ENCODE measurements at places on chromosomes 12 and 14. TPM values are rescaled to one million over a fixed set of nuclear protein-coding genes. Genes with fewer than 3 reads are reported as not detected.

Gene TNS2
- 11.1 TPM for total RNA-seq

Gene JAG2
- 31.7 TPM for total RNA-seq

Gene GLT1D1
- 8.9 TPM for total RNA-seq

- no peak for DNase-seq
These were observed 21.5 kb downstream of the RASSF9 start for GRCh38 chr12:85814741-85815140.

DNA sequence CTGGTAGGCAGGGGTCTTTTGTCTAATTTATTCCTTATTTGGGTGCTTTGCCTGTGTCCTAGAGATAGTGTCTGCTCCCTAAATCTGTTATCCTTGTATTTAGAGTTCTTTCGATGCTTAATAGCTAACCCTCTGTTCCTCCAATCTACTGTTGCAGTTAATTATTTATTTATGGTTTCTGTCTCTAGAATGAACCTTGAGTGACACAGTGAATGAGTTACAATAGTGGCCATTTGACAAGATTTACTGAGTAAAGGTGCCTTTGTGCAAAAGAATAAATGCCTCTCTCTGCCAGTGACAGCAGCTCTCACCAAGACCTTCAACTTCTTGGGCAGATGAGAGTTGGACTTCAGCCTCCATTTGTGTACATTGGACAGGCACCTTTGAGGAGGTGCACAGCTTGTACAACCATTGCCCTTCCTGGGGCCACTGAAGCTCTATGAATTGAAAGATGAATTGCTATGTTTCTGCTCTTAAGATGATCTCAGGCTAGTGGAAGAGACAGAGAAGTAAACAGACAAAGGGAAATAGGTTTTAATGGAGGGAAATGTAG is 165.9 kb downstream of the DERA start:
- DNase-seq: no peak
